Naive thymus-derived CD4-positive, alpha-beta T cell (primary cell): ENCODE measurements at places on chromosomes 3 and 15. TPM values are rescaled to one million over a fixed set of nuclear protein-coding genes. Genes with fewer than 3 reads are reported as not detected.

Gene VEPH1
- total RNA-seq, result not detected in 2 replicates

DNA sequence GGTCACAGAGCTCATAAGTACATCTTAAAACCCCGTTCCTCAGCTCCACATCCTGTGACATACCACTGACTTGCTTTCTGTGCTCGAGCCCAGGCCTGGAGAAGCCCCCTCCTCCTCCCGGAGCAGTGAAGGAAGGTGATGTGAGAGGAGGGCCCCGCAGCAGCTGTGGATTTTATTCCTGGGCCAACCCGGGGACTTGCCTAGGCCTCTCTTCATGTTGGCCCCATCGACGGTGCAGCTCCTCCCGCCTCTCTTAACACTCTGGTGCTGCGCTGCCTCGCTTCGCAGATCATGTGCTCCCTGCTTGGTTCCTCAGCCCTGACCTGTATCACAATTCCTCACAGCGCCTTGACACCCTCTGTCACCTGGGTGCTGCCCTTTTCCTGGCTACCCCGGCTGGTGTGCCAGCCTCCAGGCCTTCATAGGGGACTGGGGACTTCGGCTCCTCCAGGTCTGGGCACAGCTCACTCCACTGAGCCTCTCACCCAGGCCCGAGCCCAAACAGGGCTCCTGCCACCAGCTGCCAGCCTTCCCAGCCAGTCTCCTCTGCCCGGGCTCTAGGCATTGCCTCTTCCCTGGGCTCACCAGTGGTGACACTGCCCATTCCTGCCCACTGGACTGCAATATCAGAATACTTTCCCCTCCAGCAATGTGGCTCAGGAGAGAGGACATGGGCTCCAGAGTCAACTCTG, 21.5 kb downstream of the MAGEF1 start:
- DNase-seq, result no peak

- DNase-seq, result no peak
Observed at GRCh38 chr3:56879436-56880215, 77.9 kb upstream of the ARHGEF3 start.

GRCh38 chr15:36110659-36110993, 468.8 kb upstream of the CDIN1 start:
- DNase-seq, result no peak

- no peak for DNase-seq
Observed at GRCh38 chr3:123783811-123784210, 100.3 kb downstream of the MYLK start.

- no peak for DNase-seq
Observed at GRCh38 chr3:37577697-37578096, 284.0 kb upstream of the CTDSPL start.

GRCh38 chr3:17965331-17965730, 222.9 kb upstream of the TBC1D5 start:
- no peak for DNase-seq

DNA sequence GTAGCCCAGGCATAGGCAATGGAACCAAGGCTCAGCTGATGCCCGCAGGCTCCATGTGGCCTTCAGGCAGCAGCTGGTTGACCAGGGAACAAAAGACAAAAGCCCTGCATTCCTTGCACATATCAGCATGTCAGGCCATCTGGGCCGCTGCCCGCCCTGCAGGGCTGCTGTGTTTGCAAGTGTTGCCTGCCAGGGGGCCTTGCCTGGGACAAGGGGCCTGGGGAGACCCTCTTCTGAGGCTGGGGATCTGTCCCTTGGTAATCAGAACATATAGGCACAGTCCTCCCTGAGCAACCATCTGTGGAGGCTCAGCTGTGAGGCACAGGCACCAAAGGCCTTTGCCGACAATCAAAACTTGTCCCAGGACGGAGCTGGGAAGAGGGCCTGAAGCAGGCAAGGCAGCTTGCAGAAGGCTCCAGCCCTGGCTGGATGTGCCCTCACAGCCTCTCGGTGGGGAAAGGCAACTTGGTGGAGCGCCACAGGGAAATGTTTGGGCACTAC, 138.2 kb downstream of the TPRA1 start:
- DNase-seq, result no peak

DNA sequence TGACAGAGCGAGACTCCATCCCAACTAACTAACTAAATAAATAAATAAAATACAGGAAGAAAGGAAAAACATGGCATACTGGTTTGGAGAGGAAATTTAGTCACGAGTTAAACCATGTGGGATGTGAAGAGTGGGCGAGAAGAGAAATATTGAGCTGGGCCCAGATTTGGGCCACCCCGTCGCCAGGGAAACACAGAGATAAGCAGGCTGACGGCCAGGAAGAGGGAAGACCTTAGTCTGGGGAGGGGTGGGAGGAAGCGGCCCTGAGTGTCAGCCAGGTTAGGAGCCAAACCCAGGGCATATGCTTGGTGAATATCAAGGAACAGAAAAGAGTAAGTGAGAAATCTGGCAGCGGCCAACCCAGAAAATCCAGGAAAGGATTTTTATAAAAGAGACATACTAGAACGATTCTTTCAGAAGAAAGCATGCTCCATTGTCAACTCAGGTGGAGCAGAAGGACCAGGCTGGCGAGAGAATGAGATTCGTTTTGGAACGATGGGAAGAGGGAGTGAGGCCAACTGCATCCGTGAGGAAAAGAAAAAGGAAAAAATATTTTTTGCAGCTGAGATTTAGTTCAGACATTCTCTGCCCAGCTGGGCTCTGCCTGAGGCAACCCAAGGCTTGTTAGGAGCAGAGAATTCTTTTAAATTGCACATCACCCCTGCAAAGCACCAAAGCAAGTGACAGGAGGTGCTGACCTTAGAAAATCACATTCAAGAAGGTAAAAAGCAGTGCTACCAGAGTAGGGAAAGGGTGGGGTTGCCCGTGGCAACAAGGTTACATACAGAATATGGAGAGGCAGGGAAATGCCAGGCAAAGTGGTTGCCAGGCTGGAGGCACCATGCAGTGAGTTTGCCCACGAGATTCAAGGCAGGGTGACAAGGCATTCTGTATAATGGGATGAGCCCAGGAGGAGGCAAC, 59.3 kb upstream of the RAD18 start:
- no peak for DNase-seq
